ENCODE measurements at places on chromosomes 12 and 14. TPM values are rescaled to one million over a fixed set of nuclear protein-coding genes. Genes with fewer than 3 reads are reported as not detected.

Gene GNS
- total RNA-seq = 114 TPM

DNA sequence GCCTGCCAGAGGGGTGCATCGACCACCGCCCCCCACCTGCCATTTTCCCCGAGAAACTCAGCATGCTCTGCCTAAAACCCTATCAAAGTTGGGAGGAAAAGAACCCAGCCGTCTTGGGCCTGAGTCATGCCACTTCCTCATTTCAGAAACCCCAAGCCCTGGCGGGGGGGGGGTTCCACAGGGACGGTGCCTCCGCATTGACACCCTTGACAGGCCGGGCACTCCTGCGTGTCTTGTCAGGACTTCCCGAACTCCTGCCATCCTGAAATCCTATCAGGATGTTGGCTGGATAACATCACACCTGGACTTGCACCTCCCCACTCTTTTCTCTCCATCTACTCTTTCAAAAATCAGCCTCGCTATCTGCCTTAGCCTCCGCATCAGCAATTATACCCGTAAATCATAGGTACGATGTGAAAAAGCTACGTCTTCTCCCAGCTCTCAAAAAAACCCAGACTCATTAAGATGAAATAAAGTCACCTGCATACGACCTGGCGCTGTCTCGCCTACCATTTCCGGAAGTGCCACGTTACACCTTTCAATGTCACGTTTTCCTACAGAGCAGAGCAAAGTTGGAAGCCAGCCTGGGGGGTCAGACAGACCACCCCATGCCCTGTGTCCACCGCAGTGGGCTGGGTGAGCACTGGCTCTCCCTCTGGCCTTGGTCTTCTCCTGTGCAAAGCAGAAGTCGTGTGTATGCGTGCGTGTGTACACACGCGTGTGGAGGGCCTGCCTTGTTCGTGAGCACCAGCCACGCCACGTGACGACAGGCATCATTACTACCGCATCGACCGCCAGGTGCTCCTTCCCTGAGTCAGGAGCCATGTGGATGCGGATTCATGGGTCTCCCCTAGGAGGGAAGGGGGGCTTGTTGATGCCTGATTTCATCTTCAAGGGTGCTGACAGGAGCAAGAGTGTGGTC lies 96.7 kb downstream of the RFLNA start:
- no peak for DNase-seq

DNA sequence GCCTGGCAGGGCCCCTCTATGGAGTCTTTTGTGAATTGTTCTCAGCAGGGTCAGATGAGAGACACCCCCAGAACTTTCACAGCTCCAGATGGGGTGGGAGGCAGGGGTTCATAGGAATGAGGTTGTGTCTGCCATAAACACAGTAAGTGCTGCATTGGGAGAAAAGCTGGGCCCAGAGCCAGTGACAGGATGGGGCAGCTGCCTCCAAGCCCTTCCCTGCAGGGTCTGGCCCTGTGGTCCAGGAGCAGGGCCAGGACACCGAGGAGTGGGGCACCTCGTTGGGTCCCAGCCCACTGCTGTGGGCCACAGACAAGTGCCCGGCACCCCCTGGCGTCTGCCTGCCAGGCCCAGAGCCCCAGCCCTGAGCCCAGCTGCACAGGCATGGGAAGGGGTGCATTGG lies 13.3 kb downstream of the INF2 start:
- DNase-seq = no peak

DNA sequence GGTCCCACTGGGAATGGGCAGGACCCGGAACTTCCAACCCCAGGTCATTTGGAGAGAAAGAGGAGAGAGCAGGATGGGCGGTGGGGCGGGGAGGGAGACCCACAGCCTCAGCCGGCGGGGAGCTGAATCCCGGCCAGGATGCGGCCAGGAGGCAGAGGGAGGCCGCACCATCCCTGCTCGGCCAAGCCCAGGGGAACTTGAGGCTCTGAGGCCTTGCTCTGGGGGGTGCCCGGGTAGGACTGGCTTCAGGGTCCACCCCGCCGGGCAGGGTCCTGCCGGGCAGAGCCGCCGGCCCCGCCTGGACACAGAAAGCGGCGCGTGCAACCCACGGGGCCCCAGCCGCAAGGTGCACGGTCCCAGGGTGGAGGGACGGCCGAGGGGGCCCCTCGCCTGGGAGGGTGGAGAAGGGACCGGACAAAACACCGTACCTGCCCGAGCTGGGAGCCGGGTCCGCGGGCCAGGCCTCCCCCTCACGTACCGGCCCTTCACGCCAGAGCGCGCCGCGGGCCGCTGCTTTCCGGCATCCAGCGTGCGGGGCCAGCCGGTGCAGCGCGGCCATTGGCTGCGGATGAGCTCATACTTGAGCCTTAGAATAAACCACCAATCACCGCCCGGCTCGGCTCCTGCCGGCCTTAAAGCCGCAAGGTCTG lies at the start of gene RPS6KL1:
Gene RPS6KL1, minus strand, starts transcription at position 509 of the 650 bp plus-strand sequence. CDS start 1,719 bp downstream, outside the sequence.
- peak; percentile 54 for DNase-seq

- DNase-seq = peak; percentile 86
These were observed 385.9 kb downstream of the EGLN3 start for GRCh38 chr14:33564774-33565630.

DNA sequence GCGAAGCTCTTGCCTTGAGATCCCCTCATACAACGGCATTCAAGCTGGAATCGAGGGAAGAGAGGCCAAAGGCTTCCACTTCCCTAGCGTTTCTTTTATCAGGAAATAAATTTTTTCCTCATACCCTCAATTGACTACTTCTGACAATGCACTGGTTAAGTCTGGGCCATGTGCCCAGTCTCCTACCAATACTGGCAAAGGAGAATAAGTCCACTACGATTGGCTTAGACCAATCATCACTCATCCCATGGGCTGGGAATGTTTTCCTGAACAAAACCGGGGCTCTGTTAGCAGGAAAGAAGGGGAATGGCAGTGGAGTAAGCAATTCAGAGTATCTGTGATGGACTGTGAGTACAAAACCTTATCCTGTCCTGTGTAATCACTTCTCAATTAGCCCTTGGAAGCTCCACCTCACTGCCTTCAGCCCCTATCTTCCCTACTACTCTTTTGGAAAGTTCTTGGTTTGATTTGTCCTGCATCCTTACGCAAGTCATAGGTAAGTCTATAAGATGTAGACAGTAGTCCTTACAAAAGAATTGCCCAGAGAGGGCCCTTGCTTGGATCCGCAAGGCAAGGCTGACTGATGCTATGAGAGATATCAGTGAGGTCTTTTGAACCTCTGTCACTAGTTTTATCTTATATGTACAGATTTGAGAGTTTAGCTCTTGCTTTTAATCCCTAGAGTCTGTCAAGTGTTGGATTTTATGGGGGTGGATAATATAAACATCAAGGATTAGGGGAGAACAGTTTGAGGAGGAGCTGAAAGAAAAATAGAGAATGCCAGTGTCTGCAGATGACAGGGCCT lies 36.3 kb upstream of the CDK17 start:
- no peak for DNase-seq

Gene KLRC2
- not detected for total RNA-seq

DNA sequence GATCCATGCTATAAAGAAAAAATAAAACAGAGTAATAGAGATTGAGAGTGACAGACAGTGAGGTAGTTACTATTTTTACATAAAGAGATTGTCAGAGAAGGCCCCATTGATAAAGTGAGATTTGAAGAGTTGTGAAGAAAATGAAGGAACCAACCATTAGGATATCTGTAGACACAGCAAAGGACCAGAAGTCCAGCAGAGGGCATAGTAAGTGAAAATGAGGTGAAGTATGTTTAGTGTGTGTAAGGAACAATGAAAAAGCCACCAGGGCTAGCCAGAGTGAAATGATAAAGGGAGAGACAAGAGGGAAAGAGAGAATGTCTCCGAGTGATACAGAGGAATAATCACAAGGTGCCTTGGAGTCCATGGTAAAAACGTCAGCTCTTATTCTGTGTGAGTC lies 411.0 kb downstream of the NELL2 start:
- DNase-seq = no peak

- DNase-seq = no peak
These were observed 69.1 kb upstream of the EGLN3 start for GRCh38 chr14:34020014-34020413.

DNA sequence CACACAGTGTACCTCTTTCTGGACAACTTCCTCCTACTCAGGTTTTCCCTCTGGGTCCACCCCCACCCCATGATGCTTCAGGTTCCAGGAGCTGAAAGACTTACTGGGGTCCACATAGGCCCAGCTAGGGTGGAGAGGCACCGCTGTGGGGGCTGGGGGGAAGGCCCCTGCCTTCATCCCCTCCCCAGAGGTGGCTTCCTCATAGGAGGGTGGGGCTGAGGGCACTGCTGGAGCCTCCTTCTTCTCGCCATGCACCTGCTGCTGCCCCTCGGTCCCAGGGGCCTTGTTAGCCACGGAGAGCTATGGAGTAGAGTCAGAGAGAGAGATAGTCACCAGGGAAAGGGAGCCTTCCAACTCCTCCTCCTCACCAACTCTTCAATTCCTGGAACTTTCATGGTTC lies 2.7 kb downstream of the FAIM2 start:
- no peak for DNase-seq

Gene TPH2
- not detected for total RNA-seq

Gene KCNH5
- total RNA-seq = not detected

GRCh38 chr12:42742716-42743115 lies 153.2 kb upstream of the PRICKLE1 start:
- no peak for DNase-seq

Gene KRT78
- total RNA-seq = not detected

Gene METTL25
- total RNA-seq = 5.5 TPM

- DNase-seq = peak; percentile 18
These were observed 116.0 kb downstream of the CACNA1C start for GRCh38 chr12:2168808-2169207.

Gene FOXA1
- 8.2 TPM for total RNA-seq

Gene PTGER2
- total RNA-seq = 0.46 TPM

GRCh38 chr12:109387425-109388166 lies 39.9 kb downstream of the MYO1H start:
- no peak for DNase-seq

DNA sequence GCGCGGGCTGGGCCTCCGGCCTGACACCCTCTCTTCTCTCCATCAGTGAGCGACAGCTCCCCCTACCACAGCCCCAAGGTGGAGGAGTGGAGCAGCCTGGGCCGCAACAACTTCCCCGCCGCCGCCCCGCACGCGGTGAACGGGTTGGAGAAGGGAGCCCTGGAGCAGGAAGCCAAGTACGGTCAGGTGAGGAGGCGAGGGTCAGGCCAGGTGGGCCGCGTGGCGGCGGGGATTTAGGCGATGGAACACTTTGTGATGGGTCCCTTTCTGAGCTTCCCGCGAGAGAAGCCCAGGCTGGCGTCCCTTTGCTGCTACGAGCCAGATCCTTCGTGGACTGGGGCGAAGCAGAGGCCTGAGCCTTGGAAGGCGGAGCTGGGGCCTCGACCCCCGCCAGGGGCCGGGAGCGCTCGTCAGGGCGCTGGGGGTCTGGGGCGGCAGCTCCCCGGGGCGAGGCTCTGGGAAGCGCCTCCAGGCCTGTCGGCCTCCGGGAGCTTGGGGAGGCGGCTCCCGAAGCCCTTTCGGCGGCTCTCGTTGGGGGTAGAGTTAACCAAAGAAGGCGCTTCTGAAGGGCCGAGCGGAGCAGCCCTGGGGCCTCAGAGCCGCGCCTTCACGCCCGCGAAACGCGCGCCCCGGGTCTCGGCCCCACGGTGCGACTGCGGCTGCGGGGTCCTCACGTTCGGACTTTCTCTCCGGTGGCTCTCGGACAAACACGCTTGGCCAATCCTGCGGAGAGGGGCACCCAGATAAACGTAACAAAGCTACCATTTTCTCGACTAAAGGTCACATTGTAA lies 5.0 kb downstream of the PAX9 start:
- no peak for DNase-seq

Gene ETNK1
- total RNA-seq = 27.4 TPM

Gene PAPLN
- 23.3 TPM for total RNA-seq

- DNase-seq = no peak
These were observed 221.8 kb downstream of the MSRB3 start for GRCh38 chr12:65500091-65500900.

GRCh38 chr12:38904537-38905479 lies 583 bp downstream of the CPNE8 start:
- DNase-seq = peak; percentile 38

DNA sequence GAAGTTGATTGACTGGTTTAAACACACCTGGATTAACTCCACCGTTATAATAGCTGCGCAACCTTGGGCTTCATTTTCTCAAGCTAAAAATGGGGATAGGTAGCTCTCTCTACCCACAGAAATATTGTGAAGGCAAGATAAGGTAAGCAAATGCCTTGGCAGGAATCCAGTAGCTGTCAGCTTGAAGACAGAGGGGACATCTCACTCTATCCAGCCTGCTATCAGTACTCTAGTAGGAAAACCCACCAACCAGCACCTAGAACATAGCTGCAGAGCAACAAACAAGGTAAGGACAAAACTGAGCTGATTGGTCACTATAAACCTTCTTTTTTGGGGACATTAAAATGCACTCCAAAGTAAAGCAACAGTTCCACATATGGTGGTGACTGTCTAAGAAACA lies 7.7 kb downstream of the CSRP2 start:
- no peak for DNase-seq

Gene KRT3
- total RNA-seq = not detected

GRCh38 chr12:95951515-95951914 lies 8.4 kb downstream of the AMDHD1 start:
- DNase-seq = no peak

DNA sequence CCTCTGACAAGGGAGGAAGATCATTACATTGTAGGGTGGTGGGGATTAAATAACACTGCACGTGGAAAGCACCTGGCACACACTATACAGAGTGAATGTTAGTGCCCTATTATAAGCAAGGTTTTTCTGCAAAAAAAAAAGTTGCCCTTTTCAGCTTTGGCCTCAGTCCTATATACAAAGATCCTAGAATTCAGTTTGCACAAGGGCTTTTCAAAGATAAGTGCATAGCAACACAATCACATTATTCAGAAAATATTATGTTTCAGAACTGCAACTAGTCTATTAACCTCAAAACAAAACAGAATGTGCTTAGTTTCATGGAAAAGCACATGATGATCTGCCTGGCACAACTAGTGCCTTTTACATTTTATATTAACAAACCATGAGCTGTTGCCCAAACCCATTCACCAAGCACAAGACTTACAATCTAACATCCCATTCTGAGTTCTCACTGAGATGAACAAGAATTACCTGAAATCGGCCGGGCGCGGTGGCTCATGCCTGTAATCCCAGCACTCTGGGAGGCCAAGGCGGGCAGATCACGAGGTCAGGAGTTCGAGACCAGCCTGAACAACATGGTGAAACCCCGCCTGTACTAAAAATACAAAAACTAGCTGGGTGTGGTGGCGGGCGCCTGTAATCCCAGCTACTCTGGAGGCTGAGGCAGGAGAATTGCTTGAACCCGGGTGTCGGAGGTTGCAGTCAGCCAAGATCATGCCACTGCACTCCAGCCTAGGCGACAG lies 1.8 kb downstream of the TM7SF3 start:
- DNase-seq = no peak

DNA sequence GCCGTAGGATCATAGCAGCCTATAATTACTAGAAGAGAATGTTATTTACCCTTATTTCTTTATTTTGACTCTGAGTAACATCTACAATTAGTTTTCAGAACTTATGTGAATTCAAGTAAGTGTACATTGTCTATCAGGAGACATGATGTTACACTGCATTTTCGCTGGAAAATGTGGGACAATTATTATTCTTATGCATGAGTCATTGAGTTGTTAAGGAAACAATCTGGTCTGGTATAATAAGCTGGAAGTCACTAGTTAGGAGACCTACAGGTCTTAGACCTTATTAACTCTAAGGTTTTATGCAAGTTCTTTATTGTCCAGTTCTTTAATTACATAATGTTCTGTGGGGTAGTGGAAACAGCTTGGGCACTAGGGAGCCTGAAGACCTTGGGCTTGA lies 5.8 kb downstream of the KTN1 start:
- no peak for DNase-seq

- DNase-seq = no peak
These were observed 1.6 kb downstream of the FRS2 start for GRCh38 chr12:69471667-69472385.

- DNase-seq = no peak
These were observed 43.3 kb upstream of the PTPRO start for GRCh38 chr12:15278816-15279658.

Data from kidney epithelial cell (primary cell).